ENCODE measurements at places on chromosomes 4 and X.
A peak's percentile ranks its signal among the peaks of the same experiment; 100 is the strongest.

- no peak for DNase-seq
Observed at GRCh38 chr4:87523307-87523706, 5.9 kb downstream of the SPARCL1 start.

GRCh38 chr4:8675383-8675782, 82.8 kb downstream of the CPZ start:
- DNase-seq: no peak

DNA sequence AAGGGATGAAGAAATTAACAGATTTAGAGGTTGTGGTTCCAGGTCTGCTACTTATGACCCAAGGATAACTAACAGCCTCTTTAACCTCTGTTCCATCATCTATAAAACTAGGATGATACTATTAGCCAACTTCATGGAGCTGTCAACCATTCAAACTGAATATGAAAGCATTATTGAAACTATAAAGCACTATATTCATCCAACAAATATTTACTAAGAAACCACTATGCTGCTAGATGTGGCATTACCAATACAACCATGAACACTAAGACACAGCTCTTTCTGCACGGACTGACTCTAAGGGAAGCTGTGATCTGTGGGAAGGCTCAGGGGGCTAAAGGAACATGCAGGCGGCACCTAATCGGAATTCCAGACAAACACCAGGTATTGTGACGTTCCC, 66.0 kb downstream of the APBB2 start:
- no peak for DNase-seq

DNA sequence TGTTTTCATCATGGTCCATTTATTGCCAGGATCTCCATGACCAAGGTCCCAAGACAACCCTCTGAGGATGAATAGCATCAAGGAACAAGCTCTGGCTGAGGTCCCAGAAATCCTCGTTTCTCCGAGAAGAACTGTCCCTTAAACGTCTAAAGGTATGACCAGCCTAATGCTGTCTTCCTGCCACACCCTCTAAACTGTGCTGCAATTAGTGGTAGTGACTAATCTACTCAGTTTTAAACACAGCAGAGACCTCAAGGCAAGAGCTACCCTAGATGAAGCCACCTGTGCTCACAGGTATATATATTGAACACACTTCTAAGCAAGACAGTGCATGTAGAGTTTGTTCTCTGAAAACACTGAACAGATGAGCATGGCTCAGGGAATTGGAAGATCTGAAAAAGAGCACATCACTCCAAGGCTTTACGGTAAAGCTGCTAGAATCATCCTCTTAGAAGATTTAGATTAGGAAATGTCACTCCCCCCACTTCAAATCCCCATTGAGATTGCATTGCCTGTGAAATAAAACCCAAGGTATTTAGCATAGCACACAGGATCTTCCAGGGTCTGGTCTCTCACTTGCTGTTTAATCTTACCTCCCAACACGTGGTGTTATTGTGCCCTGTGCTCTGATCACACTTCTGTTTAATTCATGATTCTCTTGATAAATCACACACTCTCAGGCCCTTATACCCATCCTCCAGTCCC, 173.9 kb upstream of the VCX3A start:
- no peak for DNase-seq

- no peak for DNase-seq
Observed at GRCh38 chr4:153655928-153656327, 28.2 kb upstream of the TLR2 start.

DNA sequence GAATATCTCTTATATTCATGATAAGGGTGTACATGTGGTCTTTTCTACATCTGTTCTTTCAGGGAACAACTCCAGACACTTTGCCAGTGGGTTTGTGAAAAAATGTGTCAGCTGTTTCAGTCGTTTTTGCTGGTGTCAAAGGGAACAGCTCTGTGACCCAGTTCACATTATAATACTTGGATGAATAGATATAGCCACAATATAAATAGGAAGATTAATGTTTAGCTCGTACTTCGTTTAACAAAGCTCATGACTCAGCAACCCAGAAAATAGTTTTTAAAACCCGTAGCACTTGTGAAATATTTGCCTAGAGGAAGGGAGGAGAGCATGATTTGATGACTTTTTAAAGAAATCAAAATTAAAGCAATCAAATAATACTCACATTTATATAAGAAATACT, 7.9 kb downstream of the LIAS start:
- DNase-seq: no peak

DNA sequence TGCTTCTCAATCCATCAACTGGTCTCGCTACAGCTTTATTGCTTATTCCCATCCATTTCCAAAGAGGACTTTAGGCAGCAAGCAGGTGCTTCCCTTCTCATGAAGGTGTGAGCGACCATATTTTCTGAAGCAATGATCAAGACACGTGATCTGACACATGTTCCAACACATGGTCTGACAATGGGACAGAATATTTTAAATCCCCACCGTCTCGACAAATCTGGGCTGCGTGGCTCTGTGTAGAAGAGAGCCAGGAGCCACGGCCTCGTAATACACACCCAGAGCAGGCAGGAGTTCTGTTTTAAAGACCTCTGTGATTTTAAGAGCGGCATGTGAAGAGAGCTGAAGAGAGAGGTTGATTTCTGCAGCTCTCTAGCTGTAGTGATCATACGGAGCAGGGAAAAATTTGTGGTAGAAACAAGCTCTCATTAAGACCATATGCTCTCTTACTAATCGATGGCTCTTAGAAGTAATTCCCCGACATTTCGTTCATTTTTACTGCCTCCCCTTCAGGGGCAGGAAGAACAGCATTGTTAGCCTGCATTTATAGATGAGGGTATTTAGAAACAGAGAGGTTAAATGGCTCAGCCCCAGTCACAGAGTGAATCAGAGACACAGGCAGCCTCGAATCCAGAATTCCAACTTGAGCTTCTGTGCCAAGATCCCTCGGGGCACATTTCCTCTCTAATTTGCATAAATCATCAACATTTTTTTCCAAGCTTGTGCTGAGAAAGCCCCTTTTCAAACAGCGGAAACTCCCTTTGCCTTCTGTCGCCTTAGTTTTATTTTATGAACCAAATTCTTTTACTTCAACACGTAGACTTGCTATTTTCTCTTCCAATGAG, 91.0 kb upstream of the BCOR start:
- no peak for DNase-seq

DNA sequence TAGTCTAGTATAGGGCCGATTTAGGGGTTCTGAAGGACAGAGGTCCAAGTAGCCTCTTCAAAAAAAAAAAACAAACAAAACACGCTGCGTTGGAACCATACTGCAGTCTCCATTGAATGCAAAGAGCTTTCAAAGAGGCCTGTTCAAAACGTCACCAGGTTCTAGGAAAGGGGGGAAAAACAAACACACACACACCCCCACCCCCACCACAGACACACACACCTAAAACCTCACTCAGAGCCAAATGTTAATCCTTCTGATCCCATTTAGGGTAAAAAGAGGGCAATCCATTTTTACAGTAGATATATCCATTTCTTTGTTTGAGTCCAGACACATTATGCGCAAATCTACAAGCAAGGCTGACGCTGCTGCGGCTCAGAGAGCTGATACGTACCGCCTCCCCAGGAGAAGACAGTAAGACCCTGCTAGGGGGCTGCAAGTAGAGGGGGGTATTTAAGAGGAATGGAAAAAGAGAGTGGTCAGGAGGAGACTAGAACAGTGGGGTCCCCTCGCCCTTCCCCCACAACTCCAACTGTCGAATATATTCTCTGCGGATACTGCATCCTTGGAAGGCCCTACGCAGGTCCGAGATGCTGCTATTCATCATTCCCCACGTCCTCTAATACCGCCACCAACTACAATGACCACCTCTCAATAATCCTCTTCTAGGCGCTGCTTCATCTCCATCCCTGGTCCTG, 1.3 kb downstream of the NKRF start:
- DNase-seq: no peak

GRCh38 chr4:169269916-169270809, 593 bp downstream of the SH3RF1 start:
- DNase-seq: peak; percentile 13

GRCh38 chr4:104393655-104394324, 100.9 kb downstream of the CXXC4 start:
- no peak for DNase-seq

GRCh38 chr4:72842323-72842722, 227.2 kb downstream of the COX18 start:
- no peak for DNase-seq

DNA sequence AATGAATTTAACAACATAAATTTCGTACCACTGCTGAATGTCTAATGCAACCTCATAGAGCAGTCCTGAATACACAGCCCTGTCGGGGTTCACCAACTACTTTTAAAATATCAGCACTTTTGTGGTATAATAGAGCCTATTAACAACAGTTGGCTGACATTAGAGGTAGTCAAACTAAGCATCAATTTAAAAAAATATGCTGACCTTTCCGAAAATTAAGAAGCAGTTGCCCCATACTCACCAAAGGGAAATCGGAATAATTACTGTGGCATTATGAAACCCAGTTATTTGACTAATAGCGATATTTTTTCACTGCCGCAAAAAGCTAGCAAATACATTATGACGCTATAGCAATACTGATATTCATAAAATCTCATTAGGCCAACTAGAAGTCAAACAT, 273.5 kb upstream of the PPARGC1A start:
- no peak for DNase-seq

- DNase-seq: no peak
Observed at GRCh38 chr4:126939401-126939800, 693.4 kb upstream of the INTU start.

DNA sequence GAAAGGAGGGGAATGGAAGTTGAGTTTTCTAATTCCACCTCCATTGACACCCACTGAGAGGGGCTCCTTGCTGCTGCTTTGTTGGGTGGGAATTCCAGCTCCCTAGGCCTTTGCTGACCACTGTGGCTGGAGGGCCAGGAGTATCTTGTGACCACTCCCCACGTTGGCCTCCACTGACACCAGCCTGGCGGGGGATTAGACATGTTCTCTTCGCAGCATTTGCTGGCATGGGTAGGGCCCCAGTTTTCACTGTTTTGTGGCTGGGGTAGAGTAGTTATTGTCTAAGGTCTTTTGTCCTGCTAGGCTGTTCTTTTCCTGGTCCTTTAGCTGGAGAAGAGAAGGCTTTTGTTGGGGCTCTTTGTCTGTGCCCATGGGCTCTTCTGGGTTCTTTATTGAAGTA, 116.7 kb downstream of the CDKL5 start:
- no peak for DNase-seq

- no peak for DNase-seq
Observed at GRCh38 chr4:13289391-13289790, 194.7 kb downstream of the RAB28 start.
